Spinal cord (tissue), 10 donors: ENCODE measurements at places on chromosomes 2 and 18. TPM values are rescaled to one million over a fixed set of nuclear protein-coding genes. Genes with fewer than 3 reads are reported as not detected.

NXPH2 gene
- total RNA-seq, result 14.5 TPM

GRCh38 chr2:85134896-85135659, 1.9 kb downstream of the TCF7L1 start:
- DNase-seq, result no peak

DNA sequence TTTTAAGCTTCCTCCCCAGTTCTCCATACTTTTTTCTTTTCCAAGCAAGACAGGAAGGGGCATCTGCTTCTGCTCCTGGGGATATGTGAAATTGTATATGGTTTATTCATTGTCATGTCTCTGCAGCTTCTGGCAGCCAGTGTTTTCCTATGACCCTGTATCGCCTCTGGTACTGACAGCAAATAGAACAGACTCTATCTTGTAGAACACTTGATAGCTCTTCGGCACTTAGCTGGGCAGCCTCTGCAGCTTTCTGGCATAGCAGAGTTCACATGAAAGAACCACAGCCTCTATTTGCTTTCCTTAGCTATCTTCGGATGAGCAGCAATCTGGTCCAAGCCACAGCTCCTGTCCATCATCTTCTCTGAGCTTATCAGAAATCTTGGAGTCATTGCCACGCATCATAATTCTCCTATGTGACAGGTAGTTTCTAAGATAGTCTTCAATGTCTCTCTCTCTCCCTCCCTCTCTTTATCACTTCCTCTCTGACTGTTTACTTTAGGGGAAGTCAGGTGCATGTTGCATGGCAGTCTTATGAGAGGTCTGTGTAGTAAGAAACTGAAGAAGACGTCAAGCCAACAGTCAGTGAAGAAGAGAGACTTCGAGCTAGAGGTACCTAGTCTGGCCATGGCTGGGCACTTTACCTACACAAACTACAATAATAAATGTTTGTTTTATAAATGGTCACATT, 627.7 kb upstream of the CDH2 start:
- DNase-seq, result no peak

DNA sequence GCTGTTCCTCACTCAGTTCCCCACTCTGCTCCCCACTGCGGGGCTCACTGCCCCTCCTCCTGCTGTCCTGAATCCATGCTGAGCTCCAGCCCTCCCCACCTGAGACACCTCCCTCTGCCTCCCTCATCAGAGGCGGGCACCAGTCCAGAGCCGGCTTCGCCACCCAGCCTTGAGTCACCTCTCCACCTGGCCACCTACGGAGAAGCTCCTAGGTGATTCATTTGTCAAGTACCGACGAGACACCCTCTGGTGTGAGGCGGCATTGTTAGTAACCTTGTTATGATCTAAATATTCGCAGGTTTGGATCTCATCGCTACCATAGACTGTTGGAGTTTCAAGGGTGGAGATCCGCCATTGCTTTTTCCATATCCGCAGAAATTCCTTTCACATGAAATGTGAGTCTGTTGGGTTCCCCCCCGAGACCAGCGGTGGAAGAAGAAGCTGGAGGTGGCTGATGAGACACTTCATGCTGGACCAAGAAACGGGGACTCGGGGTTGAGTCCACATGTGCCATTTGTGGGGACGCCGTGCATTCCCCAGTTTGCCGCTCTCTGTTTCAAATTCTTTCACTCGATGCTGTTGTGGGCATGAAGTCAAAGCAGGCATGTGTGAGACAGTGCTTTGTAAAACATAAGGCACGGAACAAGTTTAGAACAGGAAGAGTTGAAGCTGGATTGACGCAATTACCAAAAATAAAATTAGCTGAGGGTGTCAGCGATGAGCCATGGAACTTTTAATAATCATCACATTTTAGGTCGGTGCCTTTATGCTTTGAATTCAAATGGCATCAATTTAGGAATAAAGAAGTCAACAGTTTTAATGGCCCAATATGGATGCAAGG, 259.8 kb upstream of the HDAC4 start:
- DNase-seq, result no peak

INHA gene
- total RNA-seq, result 0.10 TPM

GRCh38 chr18:21254576-21254975, 12.5 kb downstream of the GREB1L start:
- DNase-seq, result no peak

GRCh38 chr2:48991415-48992131, 162.7 kb downstream of the FSHR start:
- no peak for DNase-seq

DNA sequence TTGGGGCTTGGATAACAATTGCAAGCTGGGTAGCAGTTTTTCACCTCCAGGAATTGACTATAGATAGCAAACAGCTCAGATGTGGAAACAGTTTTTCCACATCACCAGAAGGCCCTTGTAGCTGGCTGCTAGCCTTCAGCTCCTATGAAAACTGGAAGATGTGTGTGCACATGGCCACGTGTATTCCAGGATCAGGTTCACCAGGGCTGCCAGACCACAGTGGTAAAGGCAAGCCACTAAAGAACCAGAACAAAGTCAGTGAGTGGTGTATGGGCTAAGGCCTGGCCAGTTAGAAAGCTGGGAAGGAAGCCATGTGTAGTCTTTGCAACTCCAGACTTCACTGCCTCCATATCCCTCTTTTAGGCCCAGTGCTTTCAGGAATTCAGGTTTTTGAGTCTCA, 12.9 kb downstream of the LRRTM1 start:
- DNase-seq, result no peak

POLR1A gene
- 16.5 TPM for total RNA-seq

GRCh38 chr2:122739732-122740593, 984.5 kb downstream of the TSN start:
- no peak for DNase-seq

MFSD2B gene
- 1.1 TPM for total RNA-seq

SANBR gene
- total RNA-seq, result 55.7 TPM

DNA sequence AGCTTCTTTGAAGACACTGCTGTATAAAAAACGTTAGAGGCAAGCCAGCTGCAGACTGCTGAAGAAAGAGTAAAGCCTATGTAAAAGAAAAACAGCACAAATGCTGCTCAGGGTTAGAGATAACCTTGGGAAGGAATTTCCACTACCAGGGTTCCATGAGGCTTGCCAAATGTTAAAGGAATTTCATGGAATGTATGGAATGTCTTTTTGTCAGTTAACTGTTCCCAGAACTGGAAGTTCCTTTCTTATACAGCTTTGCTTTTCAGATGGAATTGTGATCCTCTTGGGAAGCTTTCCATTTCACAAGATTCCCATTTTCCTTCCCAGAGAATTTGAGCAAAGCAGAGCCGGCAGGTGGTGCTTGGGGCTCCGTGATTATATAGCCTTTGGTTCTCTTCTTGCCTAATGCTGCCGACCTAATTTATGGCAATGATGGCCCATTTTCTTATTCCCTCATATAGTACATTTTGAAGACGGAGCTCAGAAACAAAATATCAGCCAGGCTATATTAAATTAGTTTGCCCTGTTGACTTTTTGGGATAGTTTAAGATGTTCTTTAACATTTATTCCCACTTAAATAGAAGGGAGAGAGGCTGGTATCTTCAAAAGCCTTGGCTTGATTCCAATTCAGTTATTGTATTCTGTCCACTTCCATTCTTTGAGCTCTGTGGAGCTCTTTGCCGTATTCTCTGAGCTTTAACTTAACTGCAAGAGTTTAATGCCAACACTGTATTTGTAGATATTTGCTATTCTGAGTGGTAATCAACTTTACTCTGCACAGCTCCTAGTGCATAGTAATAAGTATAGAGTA, 162.3 kb downstream of the PHLPP1 start:
- no peak for DNase-seq

CFAP65 gene
- total RNA-seq, result 0.79 TPM

GRCh38 chr2:191126386-191127085, 24.3 kb downstream of the STAT4 start:
- no peak for DNase-seq

DNA sequence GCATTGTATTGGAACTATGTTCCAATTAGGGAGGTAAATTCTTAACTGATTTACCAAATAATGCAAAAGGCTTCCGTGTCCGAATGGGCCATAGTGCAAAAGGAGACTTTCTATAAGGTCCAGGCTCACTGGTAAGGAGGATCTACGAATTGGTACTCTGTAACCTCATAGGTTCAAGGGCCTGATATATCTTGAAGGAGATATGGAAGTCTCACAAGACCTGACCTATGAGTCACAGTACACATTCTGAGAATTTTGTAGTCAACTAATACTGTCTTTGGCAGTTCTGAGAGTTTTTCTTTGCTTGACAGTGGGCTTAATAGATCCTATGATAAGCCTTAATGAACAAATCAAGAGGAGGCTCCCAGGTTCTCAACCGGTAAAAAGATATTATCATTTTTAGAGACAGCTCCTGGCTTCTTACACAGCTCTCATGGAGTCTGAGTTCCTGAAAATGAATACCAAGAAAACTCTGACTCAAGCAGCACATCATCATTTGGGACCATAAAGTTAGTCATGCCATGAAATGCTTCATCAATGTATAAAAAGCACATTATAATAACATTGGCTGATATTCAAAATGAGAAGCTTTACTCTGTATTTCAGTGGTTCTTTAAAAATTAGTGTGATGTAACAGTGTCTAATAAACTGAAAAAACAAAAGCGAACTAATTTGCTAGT, 1275.2 kb upstream of the CRIM1 start:
- no peak for DNase-seq

- no peak for DNase-seq
Measured at GRCh38 chr18:76928179-76928868, 106.0 kb downstream of the ZNF236 start.

DNA sequence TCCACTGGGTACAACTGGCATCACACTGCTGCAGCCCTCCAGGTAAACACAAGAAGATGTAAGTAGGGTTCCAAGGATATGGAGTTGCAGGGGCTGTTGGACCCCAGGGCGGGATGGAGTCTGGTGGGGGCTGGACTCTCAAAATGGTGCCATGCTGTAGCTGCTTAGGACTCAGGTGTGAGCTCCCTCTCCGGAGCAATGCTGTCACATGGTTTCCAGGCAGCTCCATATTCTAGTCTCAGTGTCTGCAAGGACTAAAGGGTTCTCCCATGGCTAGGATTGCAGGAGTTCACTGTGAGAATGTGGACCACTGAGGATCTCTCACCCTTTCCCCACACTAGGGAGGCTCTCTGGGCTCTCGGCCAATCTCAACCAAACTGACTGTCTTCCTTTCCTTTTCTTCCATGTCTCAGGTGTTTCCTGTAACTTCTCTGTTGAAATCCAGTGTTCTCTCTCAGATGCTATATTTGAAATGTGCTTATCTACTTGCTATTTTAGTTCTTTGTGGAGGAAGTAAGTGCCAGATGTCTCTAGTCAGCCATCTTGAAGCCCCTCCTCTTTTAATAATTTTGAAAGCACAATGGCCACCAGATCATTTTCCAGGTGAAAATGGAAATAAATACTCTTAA, 57.6 kb downstream of the CCNT2 start:
- DNase-seq, result no peak

DNA sequence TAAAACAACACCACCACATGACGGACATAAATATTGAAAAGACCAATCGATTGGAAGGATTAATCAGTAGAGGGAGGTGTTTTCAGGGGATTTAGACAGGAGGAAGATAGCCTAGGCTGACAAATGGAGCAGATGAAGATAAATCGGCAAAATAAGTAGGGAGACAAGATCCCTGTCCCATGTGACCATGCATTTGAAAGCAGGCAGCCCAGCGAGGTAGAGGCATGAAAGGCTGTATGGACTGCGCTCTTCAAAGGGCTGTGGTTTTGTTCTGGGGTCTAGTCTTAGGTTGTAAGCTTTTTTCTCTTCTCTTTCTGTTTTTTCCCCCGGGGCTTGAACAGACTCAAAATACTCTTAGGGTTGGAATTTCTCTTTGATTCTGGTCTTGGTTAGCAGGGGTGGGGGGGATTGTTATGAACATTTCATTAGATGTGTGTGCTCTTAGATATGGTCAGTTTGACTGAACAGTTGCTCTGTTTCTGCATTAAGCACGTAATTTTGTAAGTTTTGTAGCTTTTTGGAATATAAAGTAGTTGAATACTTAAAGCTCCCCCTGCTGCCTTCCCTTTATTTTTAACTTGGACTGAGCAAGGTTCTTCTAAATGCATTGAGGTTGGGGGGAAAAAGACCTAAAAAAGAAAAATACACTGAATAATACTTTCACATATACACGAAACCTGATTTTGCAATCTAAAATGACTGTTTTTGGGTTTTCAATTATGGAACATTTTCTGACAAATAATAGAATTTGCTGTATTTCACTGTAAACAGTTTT, 32.2 kb downstream of the ZNF532 start:
- no peak for DNase-seq

DNA sequence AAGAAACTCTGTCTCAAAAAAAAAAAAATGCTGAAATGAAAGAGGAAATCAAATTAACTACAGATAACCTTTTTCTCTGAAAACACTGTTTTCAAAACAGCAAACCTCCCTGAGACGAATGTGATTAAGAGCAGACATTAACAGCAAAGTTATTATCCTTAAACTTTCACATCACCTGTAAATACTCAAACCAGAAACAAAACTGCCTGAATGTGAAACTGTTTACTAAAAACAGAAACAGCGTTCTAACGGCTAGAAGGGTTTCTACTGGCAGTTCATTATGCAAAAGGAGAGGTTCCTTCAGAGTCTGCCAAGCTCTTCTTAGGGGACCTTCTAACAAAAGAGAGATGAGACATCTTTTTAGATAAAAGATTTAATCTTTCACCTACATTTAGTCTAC, 45.9 kb downstream of the PNO1 start:
- no peak for DNase-seq

TXNL1 gene
- total RNA-seq, result 57.9 TPM

DAPL1 gene
- 0.89 TPM for total RNA-seq

DNA sequence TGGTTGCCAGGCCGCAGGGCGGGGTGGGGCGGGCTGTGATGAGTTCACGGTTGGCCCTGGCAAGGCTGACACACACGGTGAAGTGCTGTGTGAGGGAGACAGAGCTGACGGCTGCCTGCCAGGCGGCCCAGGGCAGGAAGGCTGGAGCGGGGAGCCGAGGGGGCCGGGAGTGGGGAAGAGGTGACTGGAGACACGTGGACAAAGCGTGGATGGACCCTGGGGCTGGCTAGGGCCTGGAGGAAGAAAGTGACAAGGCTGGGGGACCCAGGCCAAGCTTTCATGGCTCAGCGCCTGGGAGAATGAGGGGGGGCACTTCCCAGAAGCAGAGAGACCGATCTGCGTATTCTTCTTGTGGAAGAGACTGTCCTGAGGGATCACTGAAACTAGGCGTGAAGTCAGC, 123.2 kb downstream of the DYSF start:
- no peak for DNase-seq

WNT10A gene
- total RNA-seq, result not detected

PDCD1 gene
- 0.20 TPM for total RNA-seq
